ENCODE measurements at places on chromosomes 16 and 17.

GRCh38 chr17:55587608-55588139, 76.4 kb upstream of the SMIM36 start:
- no peak for DNase-seq

DNA sequence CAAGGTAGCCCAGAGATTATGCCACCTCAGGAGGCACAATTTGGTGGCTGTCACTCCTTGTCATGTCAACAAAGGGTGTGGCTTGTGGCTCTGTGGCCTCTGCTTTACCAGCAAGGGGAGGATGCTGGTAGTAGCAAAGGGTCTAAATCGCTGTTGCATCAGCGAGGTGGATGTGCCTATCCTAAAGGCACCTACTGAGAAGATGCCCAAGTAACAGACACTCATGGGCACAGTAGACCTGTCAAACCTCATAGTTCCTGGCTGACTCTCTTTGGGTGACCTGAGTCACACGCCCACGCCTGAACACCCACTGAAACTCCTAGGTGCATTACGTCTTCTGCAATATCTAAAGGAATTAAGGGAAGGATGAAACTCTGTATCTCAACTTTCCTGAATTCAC, 139.5 kb downstream of the PRKCB start:
- DNase-seq: no peak

GRCh38 chr17:42378959-42379594, 9.2 kb downstream of the STAT3 start:
- no peak for DNase-seq

DNA sequence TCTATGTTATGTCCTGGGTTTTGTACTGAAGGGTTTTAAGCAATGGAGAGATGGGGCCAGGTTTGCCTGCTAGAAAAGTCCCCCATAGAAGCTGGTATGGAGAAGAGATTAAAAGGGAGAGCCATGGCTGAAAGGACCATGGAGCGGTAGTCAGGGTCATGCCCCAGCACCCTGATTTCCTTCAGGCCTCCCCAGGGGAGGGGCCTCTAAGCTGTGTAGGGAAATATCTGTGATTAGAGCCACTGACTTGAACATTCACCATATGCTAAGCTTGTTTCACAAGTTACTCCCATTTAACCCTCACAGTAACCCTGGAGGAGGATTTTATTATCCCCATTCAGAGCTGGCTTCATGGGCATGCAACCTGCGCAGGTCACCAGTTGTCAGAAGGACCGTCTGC, 3.8 kb upstream of the ATP2A3 start:
- no peak for DNase-seq

Data from stimulated activated CD4-positive, alpha-beta T cell treated with anti-CD3 and anti-CD28 coated beads, Interleukin-15, amount 100 ng/mL, for 1 hour (primary cell).